ENCODE measurements at places on chromosomes 13 and 19.
A peak's percentile ranks its signal among the peaks of the same experiment; 100 is the strongest.

GRCh38 chr19:48674921-48675824, 2.4 kb upstream of the NTN5 start:
- DNase-seq = peak; percentile 99

DNA sequence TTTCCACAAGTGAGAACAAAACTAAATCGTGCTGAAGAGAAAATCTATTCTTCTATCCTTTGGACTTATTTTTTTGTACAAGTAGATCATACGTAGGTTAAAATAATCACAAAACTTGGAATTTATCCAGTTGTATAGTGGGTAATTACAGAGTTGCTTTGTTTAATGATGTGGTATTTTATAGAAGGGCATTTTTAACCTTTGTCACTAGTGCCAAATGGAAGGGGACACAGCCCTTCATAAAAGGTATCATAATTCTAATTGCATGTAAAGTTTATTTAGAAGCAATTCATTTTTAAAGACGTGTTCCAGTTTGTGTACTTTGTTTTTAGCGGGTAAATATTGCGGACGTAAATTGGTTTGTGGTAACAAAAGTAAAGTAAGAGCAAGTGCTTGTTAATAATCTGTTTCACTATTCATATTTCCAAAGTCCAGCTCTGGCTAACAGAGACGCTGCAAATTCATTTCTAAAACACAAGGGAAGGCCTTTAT, 99.5 kb downstream of the ERCC5 start:
- DNase-seq = no peak

DNA sequence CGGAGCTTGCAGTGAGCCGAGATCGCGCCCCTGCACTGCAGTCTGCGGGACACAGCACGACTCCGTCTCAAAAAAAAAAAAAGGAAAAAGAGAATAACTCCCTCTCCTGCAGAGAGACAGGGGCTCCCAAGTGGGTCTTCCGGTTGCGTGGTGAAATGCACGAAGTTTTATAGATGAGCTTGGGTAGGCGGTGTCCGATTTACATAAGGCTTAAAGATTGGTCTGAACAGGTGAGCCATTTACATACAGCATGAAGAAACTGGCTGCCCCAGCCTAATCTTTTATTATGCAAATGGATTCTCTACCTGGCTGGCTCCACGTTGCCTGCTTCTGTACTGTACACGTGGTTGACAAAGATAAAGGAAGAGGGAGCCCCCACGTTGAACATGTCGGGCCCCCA, 19.5 kb downstream of the ADGRE2 start:
- no peak for DNase-seq

DNA sequence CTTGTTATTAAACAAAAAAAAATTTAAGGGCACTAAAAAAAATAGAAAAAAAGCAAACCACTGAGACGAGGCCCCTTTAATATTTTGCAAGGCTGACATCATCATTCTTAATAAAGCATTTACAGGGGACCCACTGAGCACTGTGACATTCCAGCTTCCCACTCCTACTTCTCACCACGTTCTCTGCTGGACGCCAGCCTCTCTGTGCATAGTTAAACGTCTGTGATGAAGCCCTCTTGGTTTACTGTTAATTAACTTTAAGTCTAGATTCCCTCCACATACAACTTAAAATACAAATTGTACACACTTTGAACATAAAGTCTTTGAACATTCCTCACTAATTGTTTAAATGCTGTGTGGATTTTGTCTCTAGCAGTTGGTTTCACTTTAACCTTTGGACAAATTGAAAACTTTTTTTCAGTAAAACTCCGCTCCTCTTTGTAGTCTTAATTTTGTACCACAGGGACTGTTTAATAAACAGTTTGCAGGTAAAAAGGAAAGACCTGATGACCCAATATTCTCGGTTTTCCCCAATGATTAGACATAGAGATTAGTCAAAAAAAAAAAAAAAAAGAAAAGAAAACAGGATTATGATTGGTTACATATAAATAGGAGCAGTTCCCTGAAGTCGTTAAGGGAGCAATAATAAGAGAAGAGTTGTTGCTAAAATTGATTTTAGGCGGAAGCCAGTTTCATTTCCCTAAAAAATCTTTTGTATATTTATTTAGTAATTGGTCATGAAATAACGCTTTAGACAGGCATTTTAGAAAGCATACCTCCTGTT, 219.8 kb downstream of the MZT1 start:
- no peak for DNase-seq

DNA sequence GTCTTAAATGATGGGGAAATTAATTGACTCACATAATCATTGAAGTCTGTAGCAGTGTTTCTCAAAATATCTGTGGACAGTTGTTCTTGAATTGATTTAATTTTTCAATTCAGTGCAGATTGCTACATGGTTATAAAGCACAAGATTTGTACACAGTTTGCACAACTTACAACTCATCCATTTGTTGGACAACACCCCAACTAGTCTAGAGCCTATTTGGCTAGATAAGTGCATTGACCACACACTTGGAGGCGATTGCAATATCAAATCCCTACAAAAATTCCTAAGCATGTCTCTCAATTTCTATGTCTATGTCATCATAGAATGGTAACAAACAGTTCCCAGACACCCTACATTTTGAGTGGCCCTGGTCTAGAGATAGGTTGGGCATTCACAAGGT, 48.0 kb upstream of the IPO5 start:
- no peak for DNase-seq

- peak; percentile 93 for DNase-seq
These were observed at the start of gene NR2F6 for GRCh38 chr19:17245535-17245984. Gene NR2F6 (minus strand): TSS chr19:17245919. CDS start chr19:17245220, 699 bp downstream.
